IPS DF 19.7 (cell line): ENCODE measurements at places on chromosomes 3 and 15.

DNA sequence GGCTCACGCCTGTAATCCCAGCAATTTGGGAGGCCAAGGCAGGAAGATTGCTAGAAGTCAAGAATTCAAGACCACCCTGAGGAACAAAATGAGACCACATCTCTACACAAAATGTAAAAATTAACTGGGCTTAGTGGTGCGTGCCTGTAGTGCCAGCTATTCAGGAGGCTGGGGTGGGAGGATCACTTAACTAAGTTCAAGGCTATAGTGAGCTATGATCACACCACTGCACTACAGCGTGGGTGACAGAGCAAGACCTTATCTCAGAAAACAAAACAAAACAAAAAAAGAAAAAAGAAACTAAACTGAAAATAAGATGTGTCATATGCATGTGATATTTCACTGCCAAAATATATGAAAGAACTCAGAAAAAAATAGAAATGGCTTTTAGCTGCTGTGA lies 243.3 kb upstream of the CCDC54 start:
- no peak for DNase-seq

- DNase-seq: no peak
Measured at GRCh38 chr15:64686130-64686735, 89.2 kb downstream of the RBPMS2 start.

- no peak for DNase-seq
Measured at GRCh38 chr3:188187053-188187452, 33.1 kb downstream of the LPP start.

DNA sequence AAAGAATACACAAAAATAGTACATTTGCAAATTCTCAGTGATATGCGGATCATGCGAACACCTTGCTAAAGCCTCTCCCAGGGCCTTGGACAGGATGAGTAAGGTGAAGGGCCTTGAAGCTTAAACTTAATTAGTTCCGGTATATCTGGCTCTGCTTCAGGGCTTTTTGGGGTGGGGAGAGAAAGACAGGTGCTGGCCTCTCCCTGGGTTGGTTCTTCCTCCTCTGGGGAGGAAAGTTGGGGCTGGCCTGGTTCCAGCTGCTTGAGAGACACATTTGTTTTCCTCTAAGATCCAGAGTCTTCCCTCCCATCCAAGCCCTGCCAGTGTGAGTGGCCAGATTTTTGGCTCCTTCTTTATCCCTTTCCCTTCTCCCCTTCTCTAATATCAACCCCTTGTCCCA lies 64.7 kb upstream of the EPHB3 start:
- no peak for DNase-seq

GRCh38 chr3:70813311-70813710 lies 500.9 kb upstream of the MDFIC2 start:
- DNase-seq: no peak

DNA sequence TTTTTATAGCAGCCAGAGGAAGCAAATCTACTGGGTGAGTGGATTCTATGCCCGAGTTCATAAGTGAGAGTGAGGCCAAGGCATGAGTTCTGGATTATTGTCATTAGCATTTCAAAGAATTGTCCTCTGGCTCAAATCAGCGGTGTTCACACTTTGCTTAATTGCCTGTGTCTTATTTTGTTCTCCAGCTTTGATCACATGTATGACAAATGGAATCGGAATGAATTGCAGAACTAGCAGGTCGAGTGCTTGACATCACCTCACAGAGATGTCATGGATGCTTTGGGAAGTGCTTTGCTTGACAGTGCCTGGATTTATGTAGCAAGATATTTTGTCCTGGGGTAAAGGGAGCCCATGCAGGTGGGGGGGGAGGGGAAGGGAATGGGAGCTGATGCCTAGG lies 68.0 kb downstream of the SH3GL3 start:
- DNase-seq: no peak

DNA sequence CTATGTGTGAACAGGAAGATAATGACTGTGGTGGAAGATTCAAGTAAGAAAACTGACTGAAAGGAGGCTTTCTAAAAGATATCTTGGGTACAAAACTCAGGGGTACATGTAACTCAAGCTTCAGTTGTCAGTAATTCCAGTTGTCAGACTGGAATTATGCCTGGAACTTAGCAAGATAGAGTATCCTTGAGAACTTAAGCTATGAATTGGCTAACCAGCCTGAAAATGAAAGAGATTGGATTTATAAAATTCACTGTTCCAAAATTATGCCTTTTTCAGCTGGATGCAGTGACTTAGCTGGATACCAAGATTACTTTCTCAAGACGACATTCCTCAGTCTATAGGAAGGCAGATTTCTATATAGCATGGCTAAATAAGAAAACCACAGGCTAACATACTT lies 221.9 kb upstream of the ZBTB20 start:
- DNase-seq: no peak

GRCh38 chr15:80141916-80142598 lies 10.7 kb upstream of the FAH start:
- no peak for DNase-seq

DNA sequence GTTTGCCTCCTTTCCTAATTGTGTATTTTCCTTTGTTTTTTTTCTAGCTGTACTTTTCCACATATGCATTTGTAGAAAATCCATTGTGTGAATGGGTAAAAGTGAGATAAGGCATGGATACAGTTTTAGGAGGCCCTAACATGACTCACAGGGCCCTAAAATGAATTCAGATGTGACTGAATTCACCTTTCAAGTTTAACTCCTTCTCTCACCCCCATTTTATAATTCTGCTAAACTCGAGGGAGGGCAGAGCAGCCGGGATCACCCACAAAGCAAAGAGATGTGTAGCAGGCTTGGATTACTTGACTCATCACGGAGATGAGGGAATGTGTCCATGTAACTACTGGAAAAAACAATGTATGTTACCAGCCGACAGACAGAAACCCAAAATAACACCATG lies 59.9 kb downstream of the FOXP1 start:
- no peak for DNase-seq

DNA sequence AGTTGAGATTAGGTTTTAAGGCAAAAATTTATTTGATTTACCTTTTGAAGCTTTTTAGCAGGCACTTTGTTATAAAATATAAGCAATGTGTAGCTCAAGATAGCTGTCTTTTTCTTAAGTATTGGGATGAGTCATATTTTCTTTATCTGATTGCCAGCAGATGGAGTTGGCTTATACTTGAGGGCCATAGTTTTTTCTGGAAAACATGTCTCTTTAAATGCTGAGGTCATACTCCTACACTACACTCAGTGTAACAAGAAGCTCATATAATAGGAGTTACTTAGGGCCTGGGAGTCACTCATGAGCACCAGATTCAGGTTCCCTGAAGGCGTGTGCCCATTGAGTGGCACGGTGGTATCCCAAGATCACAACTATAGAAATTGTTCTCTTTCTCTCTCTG lies 579.8 kb downstream of the EDEM1 start:
- no peak for DNase-seq

GRCh38 chr15:57190208-57190607 lies 186.1 kb upstream of the CGNL1 start:
- no peak for DNase-seq

DNA sequence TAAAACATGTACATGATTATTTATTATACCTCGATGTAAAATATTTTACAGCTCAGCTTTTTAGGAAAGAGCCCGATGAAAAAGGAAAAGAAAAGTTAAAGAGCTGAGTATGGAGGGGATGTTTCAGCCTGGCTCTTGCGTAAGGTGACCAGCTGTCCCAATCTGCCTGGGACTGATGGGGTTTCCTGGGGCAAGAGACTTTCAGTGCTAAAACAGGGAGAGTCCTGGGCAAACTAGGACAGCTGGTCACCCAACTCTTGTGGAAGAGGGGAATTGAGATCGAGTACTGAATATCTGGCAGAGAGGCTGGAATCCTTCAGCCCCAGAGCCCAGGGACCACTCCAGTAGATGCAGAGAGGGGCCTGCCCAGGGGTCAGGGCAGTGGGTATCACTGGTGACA lies 21.0 kb downstream of the DUOX2 start:
- DNase-seq: no peak

GRCh38 chr15:78301326-78301725 lies 1.9 kb upstream of the SKIC8 start:
- no peak for DNase-seq

- no peak for DNase-seq
Measured at GRCh38 chr3:52519445-52520140, 14.1 kb downstream of the NT5DC2 start.

GRCh38 chr15:70487387-70487740 lies 276.0 kb downstream of the UACA start:
- no peak for DNase-seq

DNA sequence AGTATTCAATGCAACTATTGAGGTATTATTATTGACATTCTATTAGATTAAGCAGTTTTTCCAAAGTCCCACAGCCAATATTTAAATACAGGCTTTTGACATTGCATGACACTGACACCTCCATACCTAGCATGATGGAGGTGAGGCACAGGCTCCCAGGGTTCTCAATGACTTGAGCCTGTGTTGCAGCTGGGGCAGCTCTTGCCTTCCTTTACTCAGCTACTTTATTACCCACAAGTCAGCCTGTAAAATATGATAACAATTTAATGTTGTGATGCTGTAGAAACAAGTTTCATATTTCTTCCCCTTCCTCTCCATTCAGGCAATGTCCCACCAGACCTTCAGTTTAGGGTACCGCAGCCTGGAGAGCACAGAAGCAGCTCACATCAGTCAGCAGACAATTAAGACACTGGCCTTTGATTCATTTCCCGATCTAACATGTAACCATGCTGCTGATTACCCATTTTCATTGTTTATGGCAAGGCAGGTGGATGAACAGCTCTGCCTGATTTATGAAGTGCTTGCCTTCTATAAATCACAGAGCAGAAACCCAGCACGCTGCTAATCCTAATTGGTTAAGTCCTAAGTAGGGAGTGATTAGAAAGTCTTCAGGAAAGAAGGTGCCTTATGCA lies 826.1 kb downstream of the AGBL1 start:
- no peak for DNase-seq

- DNase-seq: no peak
Measured at GRCh38 chr15:94653071-94653470, 421.7 kb downstream of the MCTP2 start.

- DNase-seq: no peak
Measured at GRCh38 chr3:196246612-196247308, 30.4 kb downstream of the SLC51A start.

- DNase-seq: no peak
Measured at GRCh38 chr3:129975705-129976048, 1.2 kb downstream of the TRH start.

- DNase-seq: no peak
Measured at GRCh38 chr3:38139191-38139590, 730 bp downstream of the MYD88 start.

DNA sequence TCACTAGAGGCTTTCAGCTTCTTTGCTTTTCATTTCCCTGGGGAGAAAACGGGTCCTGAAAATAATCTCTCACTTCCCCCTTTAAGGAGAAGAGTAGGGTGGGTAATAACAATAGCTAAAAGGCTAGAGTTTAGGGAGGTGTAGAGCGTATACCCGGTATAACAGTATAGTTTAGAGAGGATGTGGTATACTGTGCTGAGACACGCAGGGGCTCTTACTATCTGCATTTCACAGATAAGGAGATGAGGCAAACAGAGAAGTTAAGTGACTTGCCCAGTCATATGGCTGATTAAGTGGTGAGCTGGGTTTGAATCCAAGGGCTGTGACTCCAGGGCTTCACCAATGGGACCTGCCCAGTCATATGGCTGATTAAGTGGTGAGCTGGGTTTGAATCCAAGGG lies 15.0 kb upstream of the KCNMB3 start:
- DNase-seq: no peak

GRCh38 chr3:108136561-108137459 lies 46.0 kb upstream of the CD47 start:
- DNase-seq: no peak

DNA sequence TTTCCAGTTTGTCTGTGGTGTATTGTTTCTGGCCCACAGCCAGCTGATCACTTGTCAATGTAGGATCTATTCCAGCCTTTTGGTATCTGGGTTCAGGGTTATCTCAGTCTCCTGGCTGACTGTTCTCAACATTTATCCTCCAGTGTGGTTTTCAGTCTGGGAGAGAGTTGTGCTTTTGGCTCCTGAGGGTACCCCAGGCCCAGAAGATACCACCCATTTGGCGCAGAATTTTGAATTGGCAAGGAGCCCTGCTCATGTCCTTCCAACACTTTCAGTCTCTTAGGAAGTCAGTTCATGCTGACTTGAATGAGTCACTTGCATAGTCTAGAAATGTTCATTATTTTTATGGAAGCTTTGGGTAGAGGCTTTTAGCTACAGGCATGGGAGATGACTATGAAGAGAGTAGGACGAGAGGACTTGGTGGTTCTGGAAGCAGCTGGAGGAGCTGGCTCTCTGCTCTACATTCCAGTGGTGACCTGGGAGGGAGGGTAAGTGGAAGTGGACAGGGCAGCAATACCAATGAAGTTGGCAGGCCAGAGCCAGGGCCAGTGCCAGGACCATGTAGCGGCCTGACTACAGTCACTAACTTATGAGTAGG lies 7.2 kb downstream of the POLR2H start:
- DNase-seq: no peak

DNA sequence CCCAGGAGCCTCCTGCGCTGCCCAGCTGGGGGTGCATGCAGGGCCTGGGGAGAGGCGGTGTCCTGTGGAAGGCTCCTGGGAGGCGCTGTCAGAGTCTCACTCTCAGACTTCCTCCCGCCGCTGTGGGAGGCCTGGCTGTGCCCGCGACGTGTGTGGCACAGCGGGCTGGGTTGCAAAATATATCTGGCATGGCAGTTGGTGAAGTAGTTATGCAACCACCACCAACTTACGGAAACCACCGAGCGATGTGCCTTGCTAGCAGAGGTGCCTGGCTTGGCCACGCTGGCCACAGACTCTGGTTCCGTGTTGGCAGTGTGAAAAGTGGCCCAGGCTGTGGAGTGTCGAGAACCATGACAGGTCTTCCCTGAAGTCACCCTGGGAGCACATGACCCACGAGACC lies 30.6 kb upstream of the GATA2 start:
- no peak for DNase-seq

- DNase-seq: no peak
Measured at GRCh38 chr3:36812240-36812639, 47.9 kb upstream of the DCLK3 start.

- no peak for DNase-seq
Measured at GRCh38 chr3:157520485-157521150, 17.4 kb upstream of the VEPH1 start.

GRCh38 chr3:179333084-179333483 lies 10.3 kb downstream of the ZNF639 start:
- DNase-seq: no peak

- no peak for DNase-seq
Measured at GRCh38 chr3:12141350-12141749, 17.4 kb downstream of the TIMP4 start.

- no peak for DNase-seq
Measured at GRCh38 chr3:129122412-129123011, 908 bp upstream of the RAB43 start.

GRCh38 chr3:195855471-195856409 lies 44.0 kb upstream of the MUC4 start:
- DNase-seq: no peak

- DNase-seq: no peak
Measured at GRCh38 chr3:186964616-186965015, 34.3 kb downstream of the ST6GAL1 start.

GRCh38 chr3:34858067-34858660 lies 781.2 kb upstream of the ARPP21 start:
- DNase-seq: no peak
